ENCODE measurements at places on chromosomes 1 and 21. TPM values are rescaled to one million over a fixed set of nuclear protein-coding genes. Genes with fewer than 3 reads are reported as not detected.

Gene EXO1
- total RNA-seq = 1.1 TPM

DNA sequence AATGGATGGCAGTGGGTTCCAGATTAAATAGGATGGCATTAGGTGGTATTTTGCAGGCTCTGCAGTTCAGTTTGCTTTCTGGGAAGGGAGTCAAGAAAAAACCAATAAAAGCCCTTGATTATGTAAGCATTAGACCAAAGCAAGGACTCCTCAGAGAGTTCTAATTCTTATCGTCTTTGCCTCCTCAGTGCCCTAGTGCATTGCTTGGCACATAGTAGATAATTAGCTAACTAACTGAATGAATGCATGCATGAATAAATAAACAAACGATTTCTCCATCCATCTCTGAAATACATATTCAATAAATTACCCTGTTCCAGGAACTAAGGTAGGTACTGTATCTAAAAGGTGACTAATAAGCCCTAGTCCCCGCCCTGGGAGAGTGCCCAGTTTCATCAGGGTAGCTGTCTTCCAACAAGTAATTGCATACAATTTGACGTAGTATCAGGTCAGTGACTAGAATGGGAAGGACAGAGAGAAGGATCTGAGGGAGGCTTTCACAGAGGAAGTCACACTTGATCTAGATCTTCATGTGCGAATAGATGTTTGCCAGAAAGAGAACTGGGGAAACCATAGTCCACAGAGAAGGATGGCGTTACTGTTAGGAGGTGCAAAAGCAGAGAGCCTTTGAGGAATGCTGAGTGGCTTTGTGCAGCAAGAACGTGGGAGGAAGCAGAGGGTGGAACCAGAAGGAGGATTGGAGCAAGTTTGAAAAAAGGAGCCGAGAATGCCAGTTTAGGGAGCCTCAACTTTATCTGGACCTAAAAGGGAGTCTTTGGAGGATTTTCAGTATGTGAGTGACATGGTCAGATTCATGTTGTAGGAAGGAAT lies 111.4 kb downstream of the TBX19 start:
- peak; percentile 10 for DNase-seq

DNA sequence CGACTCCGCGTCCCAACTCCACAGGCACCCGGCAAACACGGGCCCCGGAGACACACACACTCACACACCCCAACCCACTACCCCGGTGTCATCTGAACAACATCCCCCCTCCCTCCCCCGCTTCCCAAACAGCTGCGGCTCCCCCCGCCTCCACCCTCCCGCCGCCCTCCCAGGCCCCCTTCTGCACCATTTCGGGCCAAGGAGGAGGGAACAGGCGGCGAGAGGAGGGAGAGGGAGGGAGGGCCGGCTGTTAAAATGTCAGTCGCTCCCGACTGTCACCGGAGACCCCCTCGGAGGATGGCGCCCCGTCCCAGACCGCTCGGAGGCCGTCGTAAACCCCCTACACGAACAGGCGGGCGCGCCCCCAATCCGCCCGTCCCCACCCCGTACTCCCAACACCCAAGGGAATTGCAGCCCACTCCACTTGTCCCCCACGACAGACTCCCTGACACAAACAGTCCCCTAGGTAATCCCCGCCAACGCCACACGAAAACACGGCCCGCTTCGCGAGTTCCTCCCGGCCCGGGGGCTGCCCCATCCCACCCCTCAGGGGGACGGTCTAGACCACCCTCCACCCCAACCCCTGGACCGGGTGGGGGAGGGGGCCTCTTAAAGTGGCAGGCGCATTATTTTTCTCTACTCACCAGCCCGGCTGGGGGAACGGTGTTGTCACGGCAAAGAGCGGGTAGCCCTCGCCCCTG lies 583 bp downstream of the MEF2D start:
- DNase-seq = peak; percentile 31

- peak; percentile 17 for DNase-seq
These were observed 1.4 kb downstream of the SLC22A15 start for GRCh38 chr1:115977499-115978258.

DNA sequence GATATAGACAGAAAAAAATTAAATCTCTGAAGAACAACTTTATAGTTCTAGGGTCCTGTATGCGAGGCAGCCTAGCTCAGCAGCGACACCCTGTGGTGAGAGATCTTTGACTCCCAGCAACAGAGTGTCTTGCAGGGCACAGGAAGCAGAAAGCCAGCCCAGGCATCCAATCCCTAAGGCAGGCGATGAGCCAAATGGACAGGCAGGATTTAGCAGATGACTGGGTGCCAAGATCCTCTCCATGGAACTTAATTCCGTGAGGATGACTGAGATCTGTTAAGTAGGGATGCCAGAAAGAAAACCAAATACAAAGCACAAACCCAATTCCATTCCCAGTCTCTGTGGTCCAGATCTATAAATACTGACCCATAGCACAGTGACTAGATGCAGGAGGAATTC lies 38.8 kb downstream of the HLCS start:
- peak; percentile 65 for DNase-seq
